Breast epithelium (tissue), 4 donors: ENCODE measurements at places on chromosomes 3 and 15. TPM values are rescaled to one million over a fixed set of nuclear protein-coding genes. Genes with fewer than 3 reads are reported as not detected.

DNA sequence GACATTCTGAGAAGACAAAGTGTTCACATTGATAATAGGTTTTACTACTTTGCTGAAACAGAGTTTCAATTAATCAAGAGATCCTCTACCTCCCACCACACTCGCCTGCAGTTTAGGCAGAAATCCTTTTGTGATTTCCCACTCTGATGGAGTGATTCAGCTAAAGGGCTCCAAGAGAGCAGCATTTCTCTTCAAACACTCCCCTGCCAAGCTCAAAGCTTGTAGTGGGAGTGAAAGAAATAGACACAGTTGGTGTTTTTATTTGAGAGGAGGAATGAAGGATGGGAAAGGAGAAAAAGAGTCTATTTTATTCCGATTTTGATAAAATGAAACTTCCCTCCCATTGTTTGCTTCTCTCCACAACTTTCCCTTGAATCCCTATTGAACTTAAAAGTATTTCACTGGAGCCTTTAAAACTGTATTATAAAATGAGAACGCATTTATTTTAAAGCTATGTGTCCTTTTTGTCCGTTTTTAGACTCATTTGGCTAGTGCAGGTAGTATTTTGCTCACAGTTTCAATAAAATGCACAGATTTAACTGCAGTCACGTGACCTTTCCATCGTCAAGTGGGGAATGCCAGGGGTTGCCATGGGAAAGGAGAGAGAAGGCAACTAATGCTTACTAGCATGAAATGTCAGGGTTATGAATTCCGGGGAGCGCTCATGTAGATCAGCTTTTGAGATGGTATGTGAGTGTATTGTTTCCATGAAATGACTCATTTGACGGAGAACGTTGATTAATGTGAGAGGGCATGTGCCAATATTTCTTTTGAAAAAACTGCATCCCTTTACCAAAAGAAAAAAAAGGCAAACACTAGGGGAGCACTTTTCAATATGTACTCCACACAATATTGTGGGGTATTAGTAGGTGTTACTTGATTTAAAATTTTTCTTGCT, 7.7 kb upstream of the OSBPL11 start:
- peak overlapping the region; percentile 19 for H3K4me3 ChIP-seq
- DNase-seq, result no peak
- no peak overlapping the region for H3K27ac ChIP-seq
- no peaks in the 10 kb centered on the region for H3K36me3 ChIP-seq
- H3K4me1 ChIP-seq, result no peaks in the 10 kb centered on the region
- no peaks in the 10 kb centered on the region for H3K27me3 ChIP-seq

DNA sequence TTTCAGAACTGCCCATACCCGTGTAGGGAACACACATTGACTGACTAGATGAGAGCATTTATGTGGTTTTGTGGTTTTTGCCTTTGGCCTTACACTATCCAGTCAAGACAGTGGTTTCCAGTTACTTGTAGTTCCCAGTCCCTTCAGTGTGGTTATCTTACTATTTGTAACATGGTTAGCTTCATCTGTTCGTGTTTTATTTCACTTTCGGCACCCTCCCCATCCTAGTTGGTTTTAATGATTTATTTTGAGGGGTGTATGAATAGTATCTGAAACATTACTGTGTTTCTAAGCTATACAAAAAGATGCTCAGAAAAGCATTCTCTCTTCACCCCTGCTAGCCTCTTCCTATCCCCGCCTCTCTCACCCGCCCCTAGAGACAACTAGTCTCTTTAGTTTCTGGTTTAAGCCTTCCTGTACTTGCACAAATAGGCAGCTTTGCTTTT, 14.1 kb downstream of the LYSMD4 start:
- no peaks in the 10 kb centered on the region for H3K36me3 ChIP-seq
- peaks cover 7% of the 10 kb centered on the region for H3K4me1 ChIP-seq

GRCh38 chr15:45635763-45636292, 999 bp downstream of the SQOR start:
- H3K27ac ChIP-seq, result peak overlapping the region; percentile 95
- no peaks in the 10 kb centered on the region for H3K36me3 ChIP-seq
- no peak for DNase-seq
- no peaks in the 10 kb centered on the region for H3K4me1 ChIP-seq

GRCh38 chr3:48544141-48544540, 12.5 kb downstream of the PFKFB4 start:
- H3K27me3 ChIP-seq, result no peaks in the 10 kb centered on the region
- H3K36me3 ChIP-seq, result no peaks in the 10 kb centered on the region
- DNase-seq, result no peak
- H3K4me3 ChIP-seq, result no peak overlapping the region
- no peaks in the 10 kb centered on the region for H3K4me1 ChIP-seq

DNA sequence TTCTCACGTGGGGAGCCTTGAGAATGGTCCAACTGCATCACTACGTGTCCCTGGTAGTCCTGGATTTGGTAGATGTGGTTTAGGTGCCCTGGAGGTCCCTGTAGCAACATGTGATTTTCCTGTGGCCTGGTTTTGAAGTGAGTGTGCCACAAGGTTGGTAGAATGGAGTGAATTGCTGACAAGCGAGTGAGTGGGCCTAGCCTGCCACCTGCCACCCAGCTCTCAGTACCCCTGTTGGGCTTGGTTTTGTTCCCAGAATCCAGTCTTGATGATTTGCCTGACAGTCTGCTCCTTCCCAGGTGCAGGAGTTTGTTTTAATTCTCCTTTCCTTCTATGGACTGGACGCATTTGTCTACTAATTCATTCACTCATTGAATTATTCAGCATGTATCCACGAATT, 19.4 kb downstream of the RPLP1 start:
- DNase-seq, result no peak
- H3K27ac ChIP-seq, result no peak overlapping the region
- H3K4me1 ChIP-seq, result no peaks in the 10 kb centered on the region
- no peaks in the 10 kb centered on the region for H3K36me3 ChIP-seq
- no peaks in the 10 kb centered on the region for H3K27me3 ChIP-seq
- no peak overlapping the region for H3K4me3 ChIP-seq

DNA sequence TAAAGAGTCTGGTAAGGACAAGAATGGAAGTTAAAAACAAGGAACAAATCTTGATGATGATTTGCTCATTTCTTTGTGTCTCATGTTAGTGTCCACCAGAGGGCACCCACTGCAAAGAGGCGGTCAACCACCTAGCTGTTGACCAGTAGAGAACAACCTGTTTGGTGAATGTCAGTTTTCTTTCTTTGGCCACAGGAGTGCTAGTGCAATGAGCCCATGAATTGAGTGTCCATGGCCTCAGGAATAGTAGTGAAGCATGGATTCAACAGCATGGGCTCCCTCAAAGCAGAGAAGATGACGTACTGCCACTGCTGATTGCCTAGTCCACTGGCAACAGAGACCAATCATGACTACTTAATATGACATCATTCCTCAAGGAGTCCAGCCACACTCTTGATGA, 10.7 kb upstream of the CNTN6 start:
- peak; percentile 36 for DNase-seq
- H3K4me1 ChIP-seq, result no peaks in the 10 kb centered on the region
- H3K36me3 ChIP-seq, result no peaks in the 10 kb centered on the region
- H3K4me3 ChIP-seq, result no peak overlapping the region
- no peaks in the 10 kb centered on the region for H3K27me3 ChIP-seq
- H3K27ac ChIP-seq, result no peak overlapping the region

DNA sequence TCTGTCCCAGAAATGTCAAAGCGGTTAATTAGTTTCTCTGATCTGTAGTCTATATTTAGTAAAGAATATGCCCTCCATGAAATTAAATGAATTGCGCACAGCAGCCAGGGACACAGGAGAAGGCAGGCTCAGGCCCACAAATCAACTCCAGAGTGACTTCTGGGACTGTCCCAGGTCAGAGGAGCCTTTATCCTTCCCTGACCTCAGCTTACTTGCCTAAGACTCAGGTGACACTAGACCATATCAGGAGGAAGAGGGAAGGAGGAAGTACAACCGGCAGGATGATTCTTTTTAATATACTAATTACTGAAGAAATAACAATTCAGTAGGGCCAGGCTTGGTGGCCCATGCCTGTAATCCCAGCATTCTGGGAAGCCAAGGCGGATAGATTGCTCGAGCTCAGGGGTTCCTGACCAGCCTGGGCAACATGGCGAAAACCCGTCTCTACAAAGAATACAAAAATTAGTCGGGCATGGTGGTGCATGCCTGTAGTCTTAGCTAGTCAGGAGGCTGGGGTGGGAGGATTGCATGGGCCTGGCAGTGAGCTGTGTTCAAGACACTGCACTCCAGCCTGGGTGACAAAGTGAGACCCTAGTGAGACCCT, 1.8 kb upstream of the GPR15 start:
- H3K4me1 ChIP-seq, result no peaks in the 10 kb centered on the region
- no peaks in the 10 kb centered on the region for H3K36me3 ChIP-seq
- DNase-seq, result no peak
- no peak overlapping the region for H3K27ac ChIP-seq

DNA sequence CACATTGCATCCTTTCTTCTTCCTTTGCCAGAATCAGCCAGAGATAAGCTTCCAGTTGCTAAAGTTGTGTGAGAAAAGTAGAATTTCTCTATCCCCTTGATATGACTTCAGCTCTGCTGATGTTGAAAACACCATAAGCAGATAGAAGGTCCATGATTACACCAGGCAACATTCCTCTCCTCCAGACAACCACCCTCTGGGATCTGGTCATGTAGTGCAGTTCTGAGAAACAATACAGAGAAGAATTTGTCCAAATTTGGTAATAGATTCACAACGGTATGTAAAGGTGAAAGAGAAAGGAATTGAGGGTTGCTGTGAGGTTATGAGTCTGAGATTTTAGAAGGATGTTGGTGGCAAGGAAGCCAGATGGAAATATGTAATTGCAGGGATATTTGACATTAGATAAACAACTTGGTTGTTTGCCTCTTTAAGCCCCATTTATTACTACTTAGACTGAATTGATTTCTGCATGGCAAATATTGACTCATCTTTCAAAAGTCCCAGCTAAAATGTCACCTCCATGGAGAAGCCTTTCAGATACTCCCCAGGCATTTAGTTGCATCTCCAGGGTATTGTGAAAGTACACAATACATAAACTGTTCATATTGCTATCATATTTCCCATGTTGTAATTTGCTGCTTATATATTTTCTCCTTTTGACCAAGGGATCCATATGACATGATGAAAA, 134.9 kb downstream of the GAP43 start:
- no peaks in the 10 kb centered on the region for H3K4me1 ChIP-seq
- H3K4me3 ChIP-seq, result no peak overlapping the region
- no peak for DNase-seq
- H3K36me3 ChIP-seq, result no peaks in the 10 kb centered on the region
- no peaks in the 10 kb centered on the region for H3K27me3 ChIP-seq

GRCh38 chr15:99706557-99707303, 26.5 kb downstream of the LYSMD4 start:
- peak overlapping the region; percentile 3 for H3K27ac ChIP-seq
- H3K4me3 ChIP-seq, result no peak overlapping the region
- H3K4me1 ChIP-seq, result no peaks in the 10 kb centered on the region
- DNase-seq, result no peak
- H3K27me3 ChIP-seq, result no peaks in the 10 kb centered on the region
- H3K36me3 ChIP-seq, result peaks cover 4% of the 10 kb centered on the region

DNA sequence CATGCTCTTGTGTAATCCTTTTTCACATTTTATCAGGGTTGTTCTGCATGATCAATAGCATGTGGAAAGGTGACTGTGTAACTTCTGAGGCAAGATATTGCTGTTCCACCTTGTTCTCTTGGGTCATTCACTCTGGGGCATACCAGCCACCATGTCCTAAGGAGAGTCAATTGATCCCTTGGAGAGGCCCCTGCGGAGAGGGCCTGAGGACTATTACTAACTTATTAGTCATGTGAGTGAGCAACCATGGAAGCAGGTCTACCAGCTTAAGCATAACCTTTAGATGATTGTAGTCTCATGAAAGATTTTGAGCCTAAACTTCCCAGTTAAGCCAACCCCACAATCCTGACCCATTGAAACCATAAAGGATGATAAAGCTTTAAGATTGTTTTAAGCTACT, 22.0 kb upstream of the COL6A5 start:
- no peaks in the 10 kb centered on the region for H3K36me3 ChIP-seq
- no peaks in the 10 kb centered on the region for H3K27me3 ChIP-seq
- no peak overlapping the region for H3K27ac ChIP-seq
- no peak for DNase-seq
- no peak overlapping the region for H3K4me3 ChIP-seq

DNA sequence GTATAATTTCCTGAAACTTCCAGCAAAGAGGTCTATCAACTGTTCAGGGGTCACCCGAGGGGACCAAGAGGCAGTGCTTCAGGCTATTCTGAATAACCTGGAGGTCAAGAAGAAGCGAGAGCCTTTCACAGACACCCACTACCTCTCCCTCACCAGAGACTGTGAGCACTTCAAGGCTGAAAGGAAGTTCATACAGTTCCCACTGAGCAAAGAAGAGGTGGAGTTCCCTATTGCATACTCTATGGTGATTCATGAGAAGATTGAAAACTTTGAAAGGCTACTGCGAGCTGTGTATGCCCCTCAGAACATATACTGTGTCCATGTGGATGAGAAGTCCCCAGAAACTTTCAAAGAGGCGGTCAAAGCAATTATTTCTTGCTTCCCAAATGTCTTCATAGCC, 6.8 kb downstream of the GCNT3 start:
- H3K27me3 ChIP-seq, result no peaks in the 10 kb centered on the region
- no peak overlapping the region for H3K4me3 ChIP-seq
- H3K27ac ChIP-seq, result no peak overlapping the region
- no peaks in the 10 kb centered on the region for H3K4me1 ChIP-seq
- H3K36me3 ChIP-seq, result no peaks in the 10 kb centered on the region

DNA sequence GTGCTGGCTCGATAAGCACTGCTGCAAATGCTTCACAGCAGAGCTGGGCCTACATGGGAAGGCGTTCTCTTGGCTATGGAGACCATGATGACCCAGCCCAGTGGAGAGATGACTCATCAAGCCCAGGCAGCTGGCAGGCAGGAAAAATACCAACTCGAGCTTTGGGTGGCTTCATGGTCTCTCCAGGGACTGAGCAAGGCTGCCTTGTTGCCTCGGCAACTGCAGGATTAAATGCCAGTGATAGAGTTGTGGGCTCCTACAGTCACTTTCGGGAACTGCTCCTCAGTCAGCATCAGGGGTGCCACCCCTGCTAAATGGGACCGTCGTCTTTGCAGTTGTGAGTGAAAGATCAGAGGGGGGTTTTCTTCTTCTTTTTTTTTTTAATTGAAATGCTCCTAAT, 54.6 kb upstream of the MYZAP start:
- no peaks in the 10 kb centered on the region for H3K27me3 ChIP-seq
- no peaks in the 10 kb centered on the region for H3K4me1 ChIP-seq
- no peak for DNase-seq
- H3K4me3 ChIP-seq, result no peak overlapping the region
- no peak overlapping the region for H3K27ac ChIP-seq

DNA sequence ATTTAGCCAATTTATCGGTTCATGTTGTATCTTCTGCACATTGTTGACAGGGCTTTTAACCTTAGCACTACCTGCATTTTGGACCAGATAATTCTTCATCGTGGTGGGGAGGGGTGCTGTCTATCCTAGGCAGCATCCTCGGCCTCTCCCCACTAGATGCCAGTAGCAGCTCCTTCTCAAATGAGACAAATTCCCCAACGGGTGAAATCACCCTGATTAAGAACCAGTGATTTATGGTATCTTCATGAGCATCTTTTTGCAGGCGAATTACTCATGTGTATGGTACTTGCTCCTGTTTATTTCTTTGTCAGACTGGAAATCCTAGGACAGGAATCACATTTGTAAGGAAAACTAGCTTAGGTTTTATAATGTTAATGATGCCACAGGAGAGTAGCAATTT, 68.0 kb downstream of the C3orf70 start:
- no peak for DNase-seq
- H3K27me3 ChIP-seq, result no peaks in the 10 kb centered on the region
- H3K4me1 ChIP-seq, result no peaks in the 10 kb centered on the region
- no peak overlapping the region for H3K4me3 ChIP-seq
- H3K36me3 ChIP-seq, result no peaks in the 10 kb centered on the region

ARHGEF26 gene
- 19.8 TPM for total RNA-seq

HEXA gene
- 147 TPM for total RNA-seq

ULK4 gene
- 31.8 TPM for total RNA-seq

TRIM42 gene
- total RNA-seq, result not detected

SNX4 gene
- 51.4 TPM for total RNA-seq

KCNMB2 gene
- 0.59 TPM for total RNA-seq

STRIT1 gene
- total RNA-seq, result not detected

FAM107A gene
- 31.9 TPM for total RNA-seq

TGM5 gene
- total RNA-seq, result 1.6 TPM
